ENCODE measurements at places on chromosomes 1 and 21.
A peak's percentile ranks its signal among the peaks of the same experiment; 100 is the strongest.

DNA sequence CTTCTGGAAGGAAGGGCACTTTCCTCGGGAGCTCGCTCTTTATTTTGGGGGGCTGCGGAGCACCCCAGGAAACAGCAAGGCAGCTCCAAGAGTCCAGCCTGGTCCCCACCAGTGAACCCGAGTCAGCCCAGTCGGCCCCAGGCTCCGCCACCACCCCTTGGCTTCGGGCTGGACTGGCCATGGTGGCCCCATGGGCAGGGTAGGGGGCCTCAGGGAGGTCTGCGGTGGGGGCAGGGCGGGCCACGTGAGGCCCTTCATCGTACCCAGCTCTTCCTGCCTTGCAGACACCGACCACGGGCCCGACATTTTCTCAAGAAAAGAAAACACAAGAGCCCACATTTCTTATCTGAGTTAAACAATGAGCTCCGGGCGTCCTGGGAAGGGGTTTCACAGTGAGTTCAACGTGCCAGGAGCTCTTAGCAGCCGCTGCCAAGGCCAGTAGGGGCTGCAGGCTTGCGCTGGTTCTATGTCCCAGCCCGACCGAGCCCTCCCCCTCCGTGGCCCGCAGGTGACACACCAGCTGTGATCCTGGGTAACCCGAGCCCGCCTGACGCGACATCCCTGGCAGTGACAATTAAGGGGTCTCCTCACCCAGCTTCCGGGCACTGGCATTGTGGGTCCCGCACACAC, 66.2 kb downstream of the PRDM16 start:
- DNase-seq = no peak

DNA sequence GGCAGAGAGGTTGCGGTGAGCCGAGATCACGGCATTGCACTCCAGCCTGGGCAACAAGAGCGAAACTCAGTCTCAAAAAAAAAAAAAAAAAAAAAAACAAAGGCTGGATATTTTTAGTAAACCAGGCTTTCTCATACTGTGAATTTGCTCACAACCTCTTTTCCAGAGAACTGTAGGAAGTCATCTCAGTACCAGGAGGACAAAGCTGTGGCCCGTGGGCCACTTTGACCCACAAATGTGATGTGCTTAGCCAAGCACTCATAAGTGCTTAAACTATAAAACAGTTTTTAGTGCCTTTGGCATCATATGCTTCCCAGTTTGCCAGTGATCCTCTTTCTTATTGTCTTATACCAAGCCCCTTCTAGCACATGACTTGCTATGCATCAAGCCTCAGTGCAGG, 46.5 kb downstream of the RNF11 start:
- DNase-seq = no peak

DNA sequence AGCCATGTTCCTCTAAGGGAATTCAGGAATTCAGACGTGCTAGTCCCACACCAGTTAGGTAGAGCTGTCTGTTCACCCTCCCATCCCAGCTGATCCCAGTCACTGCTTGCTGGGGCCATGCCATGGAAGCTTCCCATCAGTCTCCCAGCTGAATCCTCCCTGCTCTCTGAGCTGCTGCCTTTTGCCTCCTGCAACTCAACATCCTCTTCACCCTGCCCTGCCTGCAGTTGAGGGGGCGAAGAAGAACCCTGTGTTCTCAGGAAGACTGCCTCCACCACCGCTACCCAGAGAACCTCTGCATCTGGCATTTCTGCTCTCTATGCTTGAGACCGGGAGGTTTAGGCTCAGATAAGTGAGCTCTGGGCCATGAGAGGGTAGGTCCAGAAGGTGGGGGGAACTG, 16.2 kb downstream of the CDCA8 start:
- DNase-seq = no peak

GRCh38 chr1:183537405-183537804, 52.9 kb downstream of the NCF2 start:
- no peak for DNase-seq

DNA sequence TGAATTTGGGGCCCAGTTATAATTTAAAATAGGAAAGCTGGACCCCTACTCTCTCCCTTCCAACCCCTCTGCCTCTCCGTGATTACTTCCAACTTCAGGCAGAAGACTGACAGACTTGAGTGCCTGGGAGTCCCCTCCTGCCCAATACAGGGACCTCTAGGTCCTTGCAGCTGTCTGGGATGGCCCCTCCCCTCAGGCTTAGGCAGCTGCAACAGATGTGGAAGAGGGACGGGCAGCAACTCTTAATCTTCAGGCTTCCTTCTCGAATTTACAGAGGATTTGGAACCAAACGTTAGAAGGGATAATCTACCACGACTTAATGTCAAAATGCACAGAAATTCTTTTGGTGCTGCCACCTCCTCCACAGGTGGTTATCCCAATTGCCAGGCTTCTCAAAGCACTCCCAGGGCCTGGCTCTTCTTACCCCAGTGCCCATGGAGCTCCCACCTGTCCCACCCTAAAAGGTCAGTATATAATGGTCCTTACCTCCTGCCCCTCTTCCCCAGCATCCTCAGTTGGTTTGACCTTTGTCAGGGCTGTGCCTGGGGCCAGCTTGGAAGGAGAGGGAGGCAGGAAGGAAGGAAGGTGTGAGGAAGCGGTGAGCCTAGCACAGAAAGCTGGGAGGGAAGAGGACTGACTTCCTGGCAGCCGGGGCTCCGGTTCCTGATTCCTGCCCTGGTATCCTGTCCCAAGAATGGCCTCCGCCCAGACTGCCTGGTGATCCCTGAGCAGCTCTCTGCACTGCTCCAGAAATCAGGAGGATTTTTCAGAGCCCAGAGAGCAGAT, 2.8 kb downstream of the PEA15 start:
- DNase-seq = no peak

DNA sequence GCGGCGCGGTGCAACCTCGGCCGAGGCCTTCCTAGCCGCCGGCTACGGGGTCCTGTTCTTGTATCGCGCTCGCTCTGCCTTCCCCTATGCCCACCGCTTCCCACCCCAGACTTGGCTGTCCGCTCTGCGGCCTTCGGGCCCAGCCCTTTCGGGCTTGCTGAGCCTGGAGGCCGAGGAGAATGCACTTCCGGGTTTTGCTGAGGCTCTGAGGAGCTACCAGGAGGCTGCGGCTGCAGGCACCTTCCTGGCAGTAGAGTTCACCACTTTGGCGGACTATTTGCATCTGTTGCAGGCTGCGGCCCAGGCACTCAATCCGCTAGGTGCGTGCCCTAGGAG, 379 bp downstream of the PPCS start:
- peak; percentile 72 for DNase-seq

- DNase-seq = no peak
Measured at GRCh38 chr1:112806090-112806642, 91.0 kb upstream of the PPM1J start.

DNA sequence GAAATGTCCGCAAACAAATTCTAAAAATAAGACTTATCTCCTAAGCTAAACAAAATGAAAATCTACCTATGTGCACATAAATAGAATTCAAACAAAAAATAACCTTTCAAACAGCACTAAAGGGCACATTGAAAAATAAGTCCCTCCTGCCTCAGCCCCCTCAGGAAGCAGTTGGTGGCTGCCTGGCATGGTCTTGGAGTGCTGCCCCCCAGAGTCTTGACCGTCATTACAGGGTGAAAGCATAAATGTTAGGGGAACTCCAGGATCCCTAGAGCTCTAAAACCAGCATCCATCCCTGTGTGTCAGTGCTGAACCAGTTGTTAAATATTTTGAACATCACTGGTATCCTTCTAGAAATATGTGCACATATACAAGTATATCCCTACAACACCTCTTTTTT, 6.5 kb upstream of the NPL start:
- DNase-seq = no peak

- DNase-seq = no peak
Measured at GRCh38 chr1:91498035-91498434, 2.6 kb upstream of the CDC7 start.

- no peak for DNase-seq
Measured at GRCh38 chr1:28428990-28429520, 59.5 kb downstream of the PHACTR4 start.

DNA sequence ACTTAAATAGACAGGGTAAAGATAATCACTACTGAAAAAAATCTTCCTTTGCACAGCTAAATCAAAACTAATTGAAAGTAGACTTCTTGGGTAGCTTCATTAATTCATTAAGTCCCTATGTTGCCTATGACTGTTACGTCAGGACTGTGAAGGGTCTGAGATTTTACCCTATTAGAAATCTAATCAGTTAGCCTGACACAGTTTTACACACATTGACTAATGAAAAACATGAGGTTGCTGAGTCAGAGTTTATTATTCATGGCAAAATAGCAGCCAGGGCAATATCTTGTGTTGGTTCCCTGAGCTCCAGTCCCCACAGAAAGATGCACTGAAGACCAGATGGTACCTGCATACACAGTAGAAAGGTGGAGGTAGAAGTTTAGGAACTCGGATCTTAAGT, 262.5 kb upstream of the ZP4 start:
- DNase-seq = no peak

- DNase-seq = no peak
Measured at GRCh38 chr1:150092180-150092791, 24.7 kb downstream of the VPS45 start.

GRCh38 chr1:40753142-40753882, 30.3 kb upstream of the KCNQ4 start:
- DNase-seq = no peak

DNA sequence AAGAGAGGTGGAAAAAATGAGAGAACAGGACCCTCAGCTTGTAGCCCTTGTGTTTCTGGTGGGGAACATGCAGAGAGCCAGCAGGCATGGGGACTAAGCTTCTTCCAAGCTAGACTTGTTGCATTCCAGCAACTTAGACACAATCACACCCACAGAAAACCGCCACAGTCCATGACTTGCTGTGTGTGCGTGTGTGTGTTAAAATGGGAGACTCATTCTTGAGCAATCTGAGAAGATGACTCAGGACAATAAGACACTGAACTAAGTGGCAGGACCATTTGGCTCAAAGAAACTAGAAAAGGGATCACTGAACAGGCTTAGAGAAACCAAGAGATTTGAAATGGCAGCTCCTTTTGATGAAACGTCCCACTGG, 78.0 kb downstream of the HLX start:
- no peak for DNase-seq

- DNase-seq = no peak
Measured at GRCh38 chr1:232528472-232529089, 101.4 kb downstream of the SIPA1L2 start.

GRCh38 chr1:165383067-165383466, 26.6 kb upstream of the LMX1A start:
- DNase-seq = no peak

GRCh38 chr1:161502181-161502580, 3.1 kb upstream of the FCGR2A start:
- DNase-seq = no peak

- no peak for DNase-seq
Measured at GRCh38 chr1:232995189-232995588, 44.8 kb downstream of the NTPCR start.

DNA sequence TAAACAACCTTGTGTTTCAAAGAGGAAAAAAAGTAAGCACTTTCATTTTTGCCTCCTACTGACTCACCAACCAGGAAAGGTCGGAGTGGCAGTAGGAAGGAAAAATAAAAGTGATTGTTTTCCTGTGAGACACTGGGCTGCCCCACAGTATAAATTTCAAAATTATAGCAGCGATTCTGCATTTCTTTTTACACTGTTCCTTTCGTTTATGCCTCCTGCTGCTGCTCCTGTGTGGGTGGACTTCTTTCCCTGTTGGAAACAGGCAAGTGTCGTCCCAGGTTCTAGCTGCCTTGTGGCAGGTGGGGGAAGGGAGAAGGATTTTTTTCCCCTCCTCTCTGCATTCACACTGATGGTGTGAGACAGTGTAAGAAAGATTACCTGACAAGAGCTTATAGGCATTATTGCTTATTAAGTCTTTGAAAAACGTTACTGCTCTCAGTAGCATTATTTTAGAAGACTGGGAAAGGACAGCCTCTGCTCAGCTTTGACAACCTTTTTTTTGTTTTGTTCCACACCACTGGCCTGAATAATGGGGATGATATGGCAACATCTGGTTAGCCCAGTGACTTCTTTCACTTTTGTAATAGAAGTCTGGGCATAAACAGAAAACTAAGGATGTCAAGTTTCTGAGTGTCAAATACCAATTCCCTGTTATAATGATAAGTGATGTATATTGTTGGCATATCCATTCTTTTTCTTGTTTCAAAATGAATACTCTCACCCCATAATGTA, 77.9 kb downstream of the NEK7 start:
- DNase-seq = no peak

- no peak for DNase-seq
Measured at GRCh38 chr1:8625491-8625890, 191.9 kb downstream of the RERE start.

GRCh38 chr1:9849691-9850441, 26.1 kb upstream of the CLSTN1 start:
- peak; percentile 31 for DNase-seq

- DNase-seq = peak; percentile 60
Measured at GRCh38 chr21:35833991-35834390, 226.3 kb downstream of the SETD4 start.

DNA sequence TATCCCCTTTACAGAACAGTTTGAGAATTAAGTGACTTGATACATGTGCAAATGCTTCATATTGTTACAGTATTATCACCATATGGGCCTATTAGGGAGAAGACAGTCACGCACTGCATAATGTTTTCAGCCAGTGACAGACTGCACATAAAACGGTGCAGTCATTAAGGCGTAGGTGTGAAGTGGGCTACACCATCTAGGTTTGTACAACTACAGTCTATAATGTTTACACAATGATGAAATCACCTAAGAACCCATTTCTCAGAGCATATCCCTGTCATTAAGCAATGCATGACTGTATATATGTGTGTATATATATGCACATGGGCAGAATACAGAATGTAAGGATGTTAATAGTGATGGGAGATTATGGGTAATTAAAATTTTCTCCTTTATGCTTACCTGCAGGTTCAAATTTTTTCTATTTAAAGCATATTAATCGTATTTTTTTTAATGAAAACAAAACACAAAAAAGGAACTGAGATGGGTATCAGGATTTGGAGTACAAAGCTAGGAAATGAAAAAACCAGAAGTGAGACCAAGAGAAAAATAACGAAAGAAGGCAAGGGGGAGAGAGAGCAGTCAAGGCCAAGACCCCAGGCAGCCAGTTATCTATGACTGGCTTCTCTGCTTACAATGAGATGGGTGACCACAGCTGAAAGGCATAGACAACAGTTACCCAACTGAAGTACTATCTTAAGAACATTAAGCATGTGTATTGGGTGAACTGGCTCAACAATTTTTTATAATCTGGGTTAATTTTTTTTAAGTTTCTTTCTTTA, 122.9 kb upstream of the DAB1 start:
- DNase-seq = no peak

- DNase-seq = no peak
Measured at GRCh38 chr1:40750451-40750908, 33.1 kb upstream of the KCNQ4 start.

DNA sequence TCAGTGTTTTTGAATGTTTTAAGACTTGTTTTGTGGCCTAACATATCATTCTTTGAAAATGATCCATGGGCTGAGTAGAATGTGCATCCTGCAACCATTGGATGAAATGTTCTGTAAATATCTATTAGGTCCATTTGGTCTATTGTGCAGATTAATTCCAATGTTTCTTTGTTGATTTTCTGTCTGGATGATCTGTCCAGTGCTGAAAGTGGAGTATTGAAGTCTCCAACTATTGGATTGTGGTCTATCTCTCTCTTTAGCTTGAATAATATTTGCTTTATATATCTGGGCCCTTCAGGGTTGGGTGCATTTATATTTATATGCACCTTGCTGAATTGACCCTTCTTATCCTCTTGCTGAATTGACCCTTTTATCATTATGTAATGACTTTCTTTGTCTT, 181.5 kb downstream of the DNAH14 start:
- no peak for DNase-seq

GRCh38 chr1:177162243-177162642, 2.3 kb downstream of the ASTN1 start:
- no peak for DNase-seq

GRCh38 chr1:167900907-167901306, 13.0 kb downstream of the ADCY10 start:
- no peak for DNase-seq

GRCh38 chr1:84121360-84121759, 22.7 kb upstream of the PRKACB start:
- DNase-seq = no peak

All from DND-41 (cell line).